ENCODE measurements at places on chromosomes 5 and 9. TPM values are rescaled to one million over a fixed set of nuclear protein-coding genes. Genes with fewer than 3 reads are reported as not detected.
A peak's percentile ranks its signal among the peaks of the same experiment; 100 is the strongest.

DNA sequence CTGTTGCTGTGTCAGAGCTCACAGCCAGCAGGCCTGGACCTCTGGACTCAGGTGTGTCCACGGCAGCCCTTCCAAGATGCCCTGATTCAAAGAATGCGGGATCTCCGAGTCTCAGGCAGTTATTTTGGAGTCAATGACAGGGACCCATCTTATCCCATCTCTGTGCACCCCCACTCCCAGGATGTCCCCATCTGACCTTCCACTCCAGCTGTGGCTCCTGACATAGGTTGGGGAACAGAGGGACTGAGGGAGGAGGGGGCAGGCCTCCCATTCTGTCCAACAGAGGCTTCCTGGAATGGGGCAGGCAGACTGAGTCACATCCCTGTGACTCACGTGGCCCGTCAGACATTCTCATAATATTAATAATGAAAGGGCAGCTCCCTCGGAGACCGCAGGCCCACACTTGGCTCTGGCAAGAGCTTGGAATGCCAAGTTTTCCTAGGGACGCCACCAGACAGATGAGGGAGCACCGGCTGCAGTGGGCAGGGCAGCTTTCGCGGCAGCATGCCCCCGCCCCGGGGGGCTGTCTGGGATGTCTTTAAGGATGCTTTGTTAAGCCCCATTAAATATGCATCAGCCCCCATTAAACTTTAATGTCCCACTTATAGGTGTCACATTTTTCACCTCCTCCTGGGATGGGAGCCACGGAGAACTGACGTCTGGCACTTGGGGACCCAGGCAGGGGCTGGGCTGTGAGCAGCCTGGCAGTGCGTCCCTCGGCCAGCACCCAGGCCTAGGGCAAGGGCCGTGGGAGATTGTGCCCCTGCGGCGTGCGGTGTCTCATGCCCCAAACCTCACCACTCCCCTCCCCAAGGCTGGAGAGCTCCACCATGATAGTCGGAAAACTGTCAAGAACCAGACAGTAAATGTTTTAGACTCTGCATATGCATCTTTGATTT, 23.6 kb upstream of the FIBCD1 start:
- peak; percentile 94 for DNase-seq

DNA sequence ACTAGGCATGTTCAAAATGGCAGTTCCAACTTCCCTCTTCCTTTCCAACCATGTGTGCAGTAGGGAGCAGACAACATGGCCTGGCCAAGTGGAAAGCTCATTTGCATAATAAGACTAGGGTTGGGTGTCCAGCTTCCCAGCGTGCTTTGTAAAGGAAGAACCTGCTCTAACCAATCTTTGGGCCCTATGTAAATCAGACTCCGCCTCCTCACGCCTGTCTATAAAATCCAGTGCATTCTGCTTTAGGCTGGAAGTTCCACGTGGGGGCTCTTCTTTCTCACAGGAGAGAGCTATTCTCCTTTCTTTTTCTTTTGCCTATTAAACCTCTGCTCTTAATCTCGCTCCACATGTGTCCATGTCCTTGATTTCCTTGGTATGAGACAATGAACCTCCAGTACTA, 83.4 kb downstream of the GCNT1 start:
- DNase-seq = peak; percentile 87

DNA sequence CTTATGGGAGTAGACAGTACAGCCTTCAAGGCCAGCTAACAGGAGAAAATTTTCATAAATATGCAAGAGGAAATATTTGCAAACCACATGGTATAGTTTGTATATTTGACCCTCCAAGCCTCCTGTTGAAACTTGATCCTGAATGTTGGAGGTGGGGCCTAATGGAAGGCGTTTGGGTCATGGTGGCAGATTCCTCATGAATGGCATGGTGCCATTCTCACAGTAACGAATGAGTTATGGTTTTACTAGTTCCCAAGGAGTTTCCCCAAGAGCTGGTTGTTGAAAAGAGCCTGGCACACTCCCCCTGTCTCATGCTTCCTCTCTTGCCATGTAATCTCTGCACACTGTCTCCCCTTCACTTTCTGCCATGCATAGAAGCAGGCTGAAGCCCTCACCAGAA, 3.3 kb upstream of the PAIP1 start:
- peak; percentile 39 for DNase-seq

DNA sequence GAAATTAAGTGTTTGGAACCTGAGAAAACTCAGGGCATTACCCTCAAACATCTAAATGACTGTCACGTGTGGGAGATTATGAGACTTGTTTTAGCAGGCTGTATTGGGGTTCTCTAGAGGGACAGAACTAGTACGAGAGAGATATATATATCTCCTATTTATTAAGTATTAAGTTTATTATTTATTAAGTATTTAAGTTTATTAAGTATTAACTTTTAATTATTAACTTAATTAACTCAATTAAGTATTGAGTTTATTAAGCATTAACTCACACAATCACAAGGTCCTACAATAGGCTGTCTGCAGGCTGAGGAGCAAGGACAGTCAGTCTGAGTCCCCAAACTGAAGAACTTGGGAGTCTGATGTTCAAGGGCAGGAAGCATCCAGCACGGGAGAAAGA, 113.8 kb downstream of the MELK start:
- DNase-seq = no peak

DNA sequence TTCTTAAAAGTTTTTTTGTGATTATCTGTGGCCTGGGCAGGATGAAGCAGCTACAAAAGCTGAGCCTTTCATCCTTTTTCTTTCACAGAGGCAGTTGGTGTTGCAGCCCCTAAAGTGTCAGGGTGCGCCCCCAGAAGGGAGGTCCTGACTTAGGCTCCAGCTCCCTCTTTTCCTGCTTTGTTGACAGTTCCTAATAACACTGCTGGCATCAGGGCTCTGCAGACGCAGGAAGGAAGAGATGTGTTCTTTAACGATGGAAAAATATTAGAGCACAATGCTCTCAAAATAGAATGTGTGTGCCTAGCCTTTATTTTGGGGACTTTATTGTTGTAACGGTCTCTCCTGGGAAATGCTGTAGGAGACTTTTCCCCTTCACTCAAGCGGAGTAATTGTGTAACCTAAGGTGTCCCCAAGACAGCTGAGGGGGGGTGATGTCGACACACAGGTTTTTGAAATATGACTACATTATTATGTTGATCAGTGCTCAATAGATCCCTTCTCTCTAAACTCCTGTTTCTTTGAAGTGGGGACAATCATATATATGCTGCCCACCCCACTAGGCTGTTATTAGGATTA, 135.6 kb downstream of the SEMA6A start:
- no peak for DNase-seq

GRCh38 chr5:67537439-67538148, 341.0 kb upstream of the CD180 start:
- peak; percentile 47 for DNase-seq

- DNase-seq = no peak
These were observed 98.7 kb downstream of the SLC24A2 start for GRCh38 chr9:19690128-19690527.

- no peak for DNase-seq
These were observed 48.2 kb downstream of the GPR107 start for GRCh38 chr9:130101915-130102314.

- DNase-seq = no peak
These were observed 414.0 kb downstream of the TLE4 start for GRCh38 chr9:79985772-79986171.

DNA sequence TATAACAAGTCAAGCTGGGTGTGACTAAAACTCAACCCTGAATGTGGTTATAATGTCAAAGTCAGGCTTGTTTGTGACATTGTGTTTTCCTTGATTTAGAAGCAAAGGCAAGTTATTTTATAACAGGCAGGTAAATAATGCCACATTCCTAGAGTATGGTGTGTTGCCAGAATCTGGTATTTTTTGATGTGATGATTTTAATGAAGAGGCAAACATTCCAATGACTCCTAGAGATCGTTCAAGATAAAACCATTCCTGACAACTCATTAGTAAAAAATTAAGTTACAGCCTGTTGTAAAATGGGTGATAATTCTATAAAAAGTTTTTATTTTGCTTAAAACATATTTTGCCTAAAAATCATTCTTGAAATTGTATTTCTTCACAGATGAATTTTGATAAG, 60.0 kb downstream of the RAB14 start:
- no peak for DNase-seq

GRCh38 chr5:121273833-121274433, 577.7 kb upstream of the FTMT start:
- DNase-seq = peak; percentile 66

- no peak for DNase-seq
These were observed 2302.9 kb downstream of the MAT2B start for GRCh38 chr5:165808335-165808734.

Gene ACO1
- 42.7 TPM for total RNA-seq

All from RPMI7951 (cell line).